SHP77 (cell line): ENCODE measurements at places on chromosomes 4 and X.

DNA sequence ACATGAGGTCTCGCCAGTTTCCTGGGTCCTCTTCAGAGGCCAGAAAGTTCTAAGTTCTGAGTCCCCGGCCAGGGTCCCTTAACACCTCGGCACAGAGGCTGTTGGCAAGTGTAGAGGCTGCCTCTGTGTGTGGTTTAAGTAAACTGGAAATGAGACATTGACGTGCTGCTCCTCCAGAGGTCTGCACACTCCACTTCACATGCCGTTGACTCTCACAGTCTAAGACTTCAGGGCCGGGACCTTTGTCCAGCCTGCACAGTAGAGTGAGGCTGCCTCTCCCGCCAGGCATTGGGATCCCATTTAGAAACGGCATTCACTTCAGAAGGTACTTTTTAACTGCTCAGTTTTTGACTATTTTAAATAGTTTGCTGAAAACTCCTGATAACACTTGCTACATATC is 10.6 kb upstream of the TADA2B start:
- no peak for DNase-seq

DNA sequence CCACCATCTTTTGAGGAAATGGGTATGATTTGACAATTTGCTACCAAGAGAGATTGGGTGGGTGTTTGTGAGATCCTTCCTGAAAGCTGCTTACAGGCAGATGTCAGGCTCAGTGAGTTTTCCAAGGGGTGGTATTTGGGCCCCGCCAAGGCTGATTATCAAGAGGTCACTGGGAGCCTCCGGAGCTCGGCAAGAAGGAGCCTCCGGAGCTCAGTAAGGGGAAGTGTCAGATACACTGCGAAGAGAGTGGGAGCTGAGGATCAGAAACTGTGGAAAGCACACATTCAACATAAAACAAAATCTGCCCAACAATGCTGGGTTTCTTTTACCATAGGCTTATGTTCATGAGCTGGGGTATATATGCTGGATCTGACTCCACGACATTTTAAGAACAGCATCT is 714 bp downstream of the RTL3 start:
- DNase-seq = no peak

DNA sequence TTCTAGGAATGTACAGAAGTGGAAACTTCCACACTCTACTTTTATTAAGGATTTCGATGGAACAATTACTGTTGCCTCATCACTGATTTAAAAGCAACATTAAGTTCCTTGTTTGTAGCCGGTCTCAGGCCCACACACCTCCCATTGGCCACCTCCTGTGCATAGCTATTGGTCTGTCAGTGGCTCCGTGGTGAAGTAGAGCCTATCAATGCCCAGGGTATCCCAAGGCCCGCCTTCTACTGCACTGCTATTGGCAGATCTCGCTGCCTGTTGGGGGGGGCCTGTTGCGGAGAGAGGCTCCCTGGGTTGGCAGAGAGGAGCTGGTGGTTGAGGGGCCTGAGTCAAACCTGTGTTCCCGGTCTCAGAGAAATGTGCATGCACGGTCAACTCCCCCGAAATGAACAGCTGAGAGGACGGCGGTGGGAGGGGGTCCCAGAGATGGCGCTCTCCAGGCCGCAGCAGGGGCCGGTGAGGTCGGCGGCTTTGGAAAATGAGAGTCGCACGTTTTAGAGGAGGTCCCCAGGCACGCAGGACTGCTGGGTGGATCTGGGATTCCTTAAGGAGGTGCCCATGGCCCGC is 4.9 kb upstream of the ARAF start:
- peak; percentile 73 for DNase-seq

- no peak for DNase-seq
Measured at GRCh38 chr4:139834226-139834662, 168.6 kb downstream of the MGST2 start.

- DNase-seq = no peak
Measured at GRCh38 chr4:42678512-42678911, 21.6 kb upstream of the ATP8A1 start.

- peak; percentile 44 for DNase-seq
Measured at GRCh38 chr4:153038623-153039311, 102.6 kb downstream of the FHDC1 start.

DNA sequence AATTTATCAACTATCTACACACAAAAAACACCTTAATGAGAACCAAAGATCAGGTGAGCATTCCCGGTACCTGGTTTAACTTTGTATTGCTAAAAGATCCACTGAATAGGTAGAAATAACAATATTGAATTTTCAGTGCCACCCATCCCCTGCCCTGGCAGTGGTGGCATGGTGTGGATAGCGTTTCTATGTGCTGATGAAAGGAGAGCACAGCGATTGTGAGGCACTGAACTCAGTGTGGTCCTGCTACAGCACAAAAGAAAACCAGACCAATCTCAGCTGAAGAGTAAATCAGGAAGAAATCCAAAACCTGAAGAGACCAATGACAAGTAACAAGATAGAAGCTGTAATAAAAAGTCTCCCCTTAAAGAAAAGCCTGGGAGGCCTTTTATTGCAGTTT is 984.6 kb upstream of the AGA start:
- DNase-seq = no peak

DNA sequence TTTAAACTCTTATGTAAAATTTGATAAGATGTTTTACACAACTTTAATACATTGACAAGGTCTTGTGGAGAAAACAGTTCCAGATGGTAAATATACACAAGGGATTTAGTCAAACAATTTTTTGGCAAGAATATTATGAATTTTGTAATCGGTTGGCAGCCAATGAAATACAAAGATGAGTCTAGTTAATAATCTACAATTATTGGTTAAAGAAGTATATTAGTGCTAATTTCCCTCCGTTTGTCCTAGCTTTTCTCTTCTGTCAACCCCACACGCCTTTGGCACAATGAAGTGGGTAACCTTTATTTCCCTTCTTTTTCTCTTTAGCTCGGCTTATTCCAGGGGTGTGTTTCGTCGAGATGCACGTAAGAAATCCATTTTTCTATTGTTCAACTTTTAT is at the start of gene ALB:
Gene ALB (plus strand): TSS at position 246 of the 400 bp plus-strand sequence. CDS start 41 bp downstream, at position 287.
- DNase-seq = no peak
